Activated T-helper 9 cell treated with anti-CD3 and anti-CD28 coated beads, Interleukin-2, amount 50 U/mL, for 16 hours (primary cell): ENCODE measurements at places on chromosomes 13 and 19.

DNA sequence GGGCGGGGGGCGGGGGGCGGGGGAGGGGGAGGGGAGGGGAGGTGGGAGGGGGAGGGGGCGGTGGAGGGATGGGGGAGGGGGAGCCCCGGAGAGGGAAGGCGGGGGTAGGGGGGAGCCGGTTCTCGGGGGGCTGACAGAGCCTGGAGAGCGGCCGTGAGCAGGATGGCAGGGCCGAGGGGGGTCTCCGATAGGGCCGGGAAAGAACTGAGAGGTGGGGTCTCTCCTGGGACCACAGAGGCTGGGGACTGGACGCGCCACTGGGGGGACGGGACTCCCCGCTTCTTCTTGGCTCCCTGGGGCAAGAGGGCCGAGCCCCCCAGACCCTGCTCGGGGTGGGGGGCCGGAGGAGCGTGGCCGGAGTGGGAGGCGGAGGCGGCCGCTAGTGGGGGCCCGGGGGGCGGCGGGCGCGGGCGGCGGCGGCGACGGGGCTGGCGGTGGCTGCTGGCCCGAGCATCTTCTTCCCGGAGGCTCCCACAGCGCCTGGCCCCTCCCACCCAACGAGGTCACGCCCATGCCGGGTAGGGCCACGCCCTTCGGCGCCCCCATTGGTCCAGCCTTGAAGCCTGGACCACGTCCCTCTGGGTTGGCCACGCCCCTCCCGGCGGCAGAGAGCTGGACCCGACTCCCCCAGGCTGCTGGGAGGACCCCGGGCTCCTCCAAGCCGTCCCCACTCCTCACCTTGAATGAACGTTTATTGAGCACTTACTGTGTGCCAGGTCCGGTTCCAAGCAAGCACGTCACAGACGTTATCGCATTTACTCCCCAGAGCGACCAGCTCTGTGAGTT is at the start of gene NOVA2:
NOVA2 (minus strand) TSS at position 313 of the 786 bp plus-strand sequence. CDS start 514 bp downstream, outside the sequence.
- DNase-seq = no peak

DNA sequence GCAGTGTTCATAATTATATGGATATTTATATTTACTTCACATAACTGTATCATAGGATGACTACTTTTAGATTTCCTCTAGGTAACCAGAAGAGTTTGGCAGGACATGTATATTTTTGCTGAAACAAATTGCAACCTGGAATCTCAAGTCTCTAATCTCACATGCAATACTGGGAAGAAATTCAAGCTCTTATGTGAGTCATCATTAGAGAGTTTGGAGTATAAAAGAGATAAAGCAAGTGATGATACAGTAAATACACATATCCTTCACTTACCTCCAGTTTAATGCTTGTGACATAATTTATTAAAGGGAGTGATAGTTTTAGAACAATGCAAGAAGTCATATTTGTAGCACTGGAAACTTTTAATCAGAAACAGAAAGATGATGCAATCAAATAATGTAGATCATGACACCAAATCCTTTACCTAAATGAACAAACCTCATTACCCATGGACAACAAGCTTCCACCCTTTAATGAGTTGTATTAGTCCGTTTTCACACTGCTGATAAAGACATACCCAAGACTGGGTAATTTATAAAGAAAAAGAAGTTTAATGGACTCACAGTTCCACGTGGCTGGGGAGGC is 15.8 kb upstream of the OR7A17 start:
- DNase-seq = no peak

GRCh38 chr13:33493672-33494365 is 208.3 kb upstream of the STARD13 start:
- no peak for DNase-seq

- DNase-seq = no peak
Observed at GRCh38 chr19:44700547-44700946, 1.6 kb downstream of the CEACAM16 start.

DNA sequence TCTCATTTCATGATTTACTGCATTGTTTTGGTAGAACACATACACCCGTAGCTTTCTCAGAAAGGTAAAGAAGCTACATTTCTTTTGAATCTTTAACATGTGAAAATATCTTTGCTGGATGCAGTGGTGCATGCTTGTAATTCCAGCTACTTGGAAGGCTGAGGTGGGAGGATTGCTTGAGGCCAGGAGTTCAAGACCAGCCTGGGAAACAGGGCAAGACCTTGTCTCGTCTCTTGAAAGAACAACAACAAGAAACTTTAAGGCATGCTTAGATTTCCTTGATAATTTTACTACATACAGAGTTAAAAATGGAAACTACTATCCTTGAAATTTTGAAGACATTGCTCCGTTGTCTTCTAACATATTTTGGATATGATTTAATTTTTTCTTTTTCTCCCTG is 7.7 kb downstream of the RNF113B start:
- no peak for DNase-seq
